ENCODE measurements at places on chromosomes 7 and 10. TPM values are rescaled to one million over a fixed set of nuclear protein-coding genes. Genes with fewer than 3 reads are reported as not detected.

Gene CLRN3
- 0.08 TPM for polyA plus RNA-seq

Gene DYDC2
- polyA plus RNA-seq = 0.13 TPM

Gene PTN
- polyA plus RNA-seq = not detected

Gene PCLO
- 0.70 TPM for polyA plus RNA-seq

Gene CHCHD3
- 93.1 TPM for polyA plus RNA-seq

Gene CALML3
- polyA plus RNA-seq = not detected

Gene FAM221A
- 0.94 TPM for polyA plus RNA-seq

Gene VPS37D
- polyA plus RNA-seq = 2.9 TPM

Gene SLC35B4
- 32.8 TPM for polyA plus RNA-seq

Gene ZNRF2
- polyA plus RNA-seq = 5.9 TPM

All from A549 (cell line).